ENCODE measurements at places on chromosomes 16 and 17.

- DNase-seq: no peak
Observed at GRCh38 chr17:77492446-77493237, 351.9 kb downstream of the SEC14L1 start.

- no peak for DNase-seq
Observed at GRCh38 chr17:77213778-77214132, 73.0 kb downstream of the SEC14L1 start.

GRCh38 chr16:81279392-81279791 lies 35.4 kb upstream of the GAN start:
- no peak for DNase-seq

DNA sequence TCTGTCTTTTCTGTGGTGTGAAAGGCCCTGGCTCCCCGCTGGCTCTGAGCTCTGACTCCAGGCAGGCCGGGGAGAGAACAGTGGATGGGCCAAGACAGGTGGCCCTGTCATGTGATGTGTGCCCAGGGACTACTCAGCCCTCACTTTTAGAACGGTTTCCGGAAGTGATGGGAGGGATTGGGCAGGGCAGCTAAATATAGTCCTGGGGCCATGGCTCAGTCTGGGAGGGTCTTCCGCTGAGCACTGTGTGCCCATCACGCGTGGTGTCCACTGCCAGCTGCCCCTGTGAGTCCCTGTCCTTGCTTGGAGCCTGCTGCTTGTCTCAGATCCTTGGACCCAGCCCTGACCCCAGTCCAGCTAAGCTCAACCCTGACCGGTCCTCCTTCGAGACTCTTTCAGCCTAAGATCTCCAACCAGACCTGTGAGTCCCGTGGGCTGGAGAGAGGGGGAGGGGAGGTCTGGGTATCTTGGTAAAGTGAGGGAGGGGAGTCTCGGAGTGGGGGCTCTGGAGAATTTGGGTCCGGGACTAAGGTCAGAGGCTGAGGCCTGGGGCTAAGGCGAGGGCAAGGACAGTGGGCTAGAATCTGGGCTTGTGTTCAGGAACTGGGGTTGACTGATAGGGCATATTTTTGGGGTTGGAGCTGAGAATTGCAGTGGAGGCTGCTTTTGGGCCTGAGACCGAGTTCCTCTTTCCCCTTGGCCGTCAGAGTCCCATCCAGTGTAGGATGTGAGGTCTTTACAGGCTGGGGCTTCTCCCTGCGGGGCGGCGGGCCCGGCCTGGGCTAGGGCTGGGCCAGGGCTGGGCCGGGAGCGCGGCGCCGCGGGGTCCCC lies at the start of gene TRIM72:
TRIM72 (plus strand) TSS at position 243 of the 831 bp plus-strand sequence. CDS start 620 bp downstream, outside the sequence.
- DNase-seq: no peak

- no peak for DNase-seq
Observed at GRCh38 chr16:4111748-4112696, 4.2 kb downstream of the ADCY9 start.

DNA sequence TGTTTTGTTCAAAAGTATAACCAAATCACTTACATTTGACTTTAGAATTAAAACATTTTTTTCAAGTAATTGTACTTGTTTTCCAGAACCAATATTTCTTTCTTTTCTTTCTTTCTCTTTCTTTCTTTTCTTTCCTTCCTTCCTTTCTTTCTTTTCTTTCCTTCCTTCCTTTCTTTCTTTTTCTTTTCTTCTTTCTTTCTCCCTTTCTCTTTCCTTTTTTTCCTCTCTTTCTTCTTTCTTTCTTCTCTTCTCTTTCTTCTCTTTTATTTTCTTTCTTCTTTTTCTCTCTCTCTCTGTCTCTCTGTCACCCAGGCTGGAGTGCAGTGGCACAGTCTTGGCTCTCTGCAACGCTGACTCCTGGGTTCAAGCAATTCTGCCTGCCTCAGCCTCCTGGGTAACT lies 26.4 kb upstream of the PSMC5 start:
- no peak for DNase-seq

DNA sequence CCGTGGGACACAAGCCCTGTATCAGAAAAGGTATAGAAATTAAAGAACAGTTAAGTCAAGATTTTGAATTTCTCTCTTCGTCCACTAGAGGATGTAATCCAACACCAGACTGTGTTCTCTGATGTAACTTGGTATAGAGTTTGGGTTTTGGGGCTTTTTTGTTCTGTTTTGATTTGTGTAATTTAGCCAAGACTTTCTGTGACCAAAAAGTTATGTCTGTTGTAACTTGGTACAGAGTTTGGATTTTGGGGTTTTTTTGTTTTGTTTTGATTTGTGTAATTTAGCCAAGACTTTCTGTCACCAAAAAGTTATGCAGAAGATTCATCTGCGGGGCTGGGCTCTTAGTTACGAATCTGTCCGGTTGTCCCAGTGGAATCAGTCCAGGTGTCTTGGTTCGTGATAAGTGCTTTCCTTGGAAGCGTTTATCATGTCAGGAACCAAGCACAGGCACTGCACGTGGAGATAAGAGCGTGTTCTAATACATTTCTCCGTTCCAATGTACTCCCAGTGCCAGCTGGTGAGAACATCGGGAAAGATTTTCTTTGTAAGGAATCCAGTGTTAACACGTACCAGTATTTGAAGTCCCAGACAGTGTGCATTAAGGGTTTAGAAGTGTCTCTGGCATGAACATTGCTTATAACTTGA lies 44.1 kb upstream of the SEC14L1 start:
- peak; percentile 47 for DNase-seq

- no peak for DNase-seq
Observed at GRCh38 chr16:48158296-48158695, 2.5 kb upstream of the ABCC12 start.

DNA sequence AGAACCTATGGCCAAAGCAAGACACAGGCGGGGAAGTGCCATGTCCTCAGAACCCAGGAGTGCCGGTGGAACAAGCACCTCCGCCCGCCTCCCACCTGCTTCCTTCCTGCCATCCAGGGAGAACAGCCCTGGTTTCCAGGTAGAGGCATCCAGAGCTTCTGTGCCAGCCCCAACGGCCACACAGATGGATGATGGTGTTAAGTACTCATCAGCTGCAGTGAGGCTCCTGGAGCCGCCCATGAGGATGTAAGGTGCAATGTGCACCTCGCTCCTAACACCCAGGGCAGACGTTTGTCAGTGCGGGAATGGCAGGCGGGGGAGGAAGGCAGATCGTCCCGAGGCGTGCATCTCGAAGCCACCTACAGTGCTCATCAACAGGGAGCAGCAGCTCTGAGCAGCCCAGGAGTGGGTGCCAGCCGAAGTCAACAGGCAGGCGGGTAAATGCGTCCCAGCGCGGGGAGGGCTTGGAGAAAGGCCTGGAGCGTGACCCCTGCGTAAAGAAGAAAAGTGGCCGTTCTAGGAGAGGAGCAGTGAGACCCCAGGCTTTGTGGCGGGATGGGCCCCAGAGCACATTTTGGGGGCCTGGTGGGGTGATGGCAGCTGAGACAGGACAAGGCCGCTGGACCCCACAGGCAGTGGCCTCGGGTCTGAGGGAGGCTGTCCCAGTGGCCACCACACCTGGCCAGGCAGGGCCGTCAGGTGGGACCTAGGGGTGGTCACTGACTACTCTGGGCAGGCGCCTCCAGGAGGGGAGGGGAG lies 46.1 kb upstream of the ACSF3 start:
- no peak for DNase-seq

- DNase-seq: no peak
Observed at GRCh38 chr17:7130621-7131422, 16.2 kb upstream of the ASGR2 start.

- no peak for DNase-seq
Observed at GRCh38 chr16:70163596-70163995, 10.0 kb upstream of the CLEC18C start.

DNA sequence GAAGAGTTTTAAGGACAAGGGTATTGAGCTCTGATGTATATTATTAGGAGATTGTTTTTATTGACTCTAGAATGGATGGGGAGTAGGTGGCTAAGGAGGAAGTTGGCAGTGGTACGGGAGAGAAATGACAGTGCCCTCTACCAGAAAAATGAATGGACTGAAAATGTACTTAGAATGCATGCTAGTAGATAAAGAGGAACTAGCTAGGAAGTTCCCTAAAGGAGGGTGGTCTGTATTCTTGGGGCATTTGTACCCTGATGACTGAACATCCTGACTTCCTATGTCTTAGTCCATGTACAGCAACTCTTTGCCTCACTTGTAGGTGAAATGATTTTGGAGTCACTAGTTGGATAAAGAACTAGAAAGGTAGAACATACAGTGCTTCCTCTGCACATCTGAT lies 581.5 kb upstream of the RBFOX1 start:
- no peak for DNase-seq

DNA sequence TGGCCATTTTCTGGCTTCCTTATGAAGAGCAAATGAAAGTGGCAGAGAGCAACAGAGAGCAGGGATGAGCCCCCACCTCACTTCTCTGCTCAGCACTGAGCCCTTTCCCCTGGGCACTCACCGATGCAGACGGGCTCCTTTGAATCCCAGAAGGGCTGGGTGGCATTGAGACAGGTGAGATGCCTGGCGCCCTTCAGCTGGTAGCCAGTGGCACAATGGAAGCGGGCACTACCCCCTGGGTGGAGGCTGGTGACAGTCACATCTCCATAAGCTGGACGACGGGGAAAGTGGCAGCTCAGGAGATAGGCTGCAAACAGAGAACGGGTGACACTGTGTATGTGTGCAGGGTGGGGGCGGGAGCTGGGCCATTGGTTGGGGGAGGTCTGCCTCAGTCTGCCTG lies 12.5 kb upstream of the PHF12 start:
- DNase-seq: no peak

GRCh38 chr17:36482611-36483504 lies 3.6 kb upstream of the ZNHIT3 start:
- peak; percentile 89 for DNase-seq

- no peak for DNase-seq
Observed at GRCh38 chr16:78786635-78787034, 687.2 kb downstream of the WWOX start.

- DNase-seq: no peak
Observed at GRCh38 chr16:85645021-85645589, 32.0 kb downstream of the GSE1 start.

All from germinal center (tissue), 1 donor.